Right lobe of liver (tissue), 6 donors: ENCODE measurements at places on chromosomes 5 and 9. TPM values are rescaled to one million over a fixed set of nuclear protein-coding genes. Genes with fewer than 3 reads are reported as not detected.

The SHC3 gene
- total RNA-seq: 0.07 TPM

The TGFBI gene
- total RNA-seq: 30.7 TPM

The PCDHA6 gene
- not detected for total RNA-seq

DNA sequence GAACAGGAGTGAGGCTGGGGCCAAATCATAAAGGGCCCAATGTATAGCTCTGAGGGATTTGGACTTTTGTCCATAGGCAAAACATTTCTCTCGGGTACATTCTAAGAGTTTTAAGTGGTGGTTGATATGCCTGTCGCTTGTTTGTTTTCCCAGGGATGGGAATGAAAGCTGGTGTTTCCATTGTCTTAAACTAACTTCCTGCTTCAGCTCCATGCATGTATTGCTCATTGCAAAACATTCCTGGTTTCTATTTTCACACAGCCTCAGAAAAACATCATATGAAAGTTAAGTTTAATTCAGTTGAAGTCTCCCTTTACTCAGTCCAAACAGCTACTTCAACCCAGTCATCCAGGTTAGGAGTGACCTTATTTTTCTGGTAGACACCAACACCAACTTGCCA is 235.0 kb downstream of the ACTL7B start:
- no peak for DNase-seq

- no peak for DNase-seq
Measured at GRCh38 chr5:42830924-42831323, 19.2 kb upstream of the SELENOP start.

DNA sequence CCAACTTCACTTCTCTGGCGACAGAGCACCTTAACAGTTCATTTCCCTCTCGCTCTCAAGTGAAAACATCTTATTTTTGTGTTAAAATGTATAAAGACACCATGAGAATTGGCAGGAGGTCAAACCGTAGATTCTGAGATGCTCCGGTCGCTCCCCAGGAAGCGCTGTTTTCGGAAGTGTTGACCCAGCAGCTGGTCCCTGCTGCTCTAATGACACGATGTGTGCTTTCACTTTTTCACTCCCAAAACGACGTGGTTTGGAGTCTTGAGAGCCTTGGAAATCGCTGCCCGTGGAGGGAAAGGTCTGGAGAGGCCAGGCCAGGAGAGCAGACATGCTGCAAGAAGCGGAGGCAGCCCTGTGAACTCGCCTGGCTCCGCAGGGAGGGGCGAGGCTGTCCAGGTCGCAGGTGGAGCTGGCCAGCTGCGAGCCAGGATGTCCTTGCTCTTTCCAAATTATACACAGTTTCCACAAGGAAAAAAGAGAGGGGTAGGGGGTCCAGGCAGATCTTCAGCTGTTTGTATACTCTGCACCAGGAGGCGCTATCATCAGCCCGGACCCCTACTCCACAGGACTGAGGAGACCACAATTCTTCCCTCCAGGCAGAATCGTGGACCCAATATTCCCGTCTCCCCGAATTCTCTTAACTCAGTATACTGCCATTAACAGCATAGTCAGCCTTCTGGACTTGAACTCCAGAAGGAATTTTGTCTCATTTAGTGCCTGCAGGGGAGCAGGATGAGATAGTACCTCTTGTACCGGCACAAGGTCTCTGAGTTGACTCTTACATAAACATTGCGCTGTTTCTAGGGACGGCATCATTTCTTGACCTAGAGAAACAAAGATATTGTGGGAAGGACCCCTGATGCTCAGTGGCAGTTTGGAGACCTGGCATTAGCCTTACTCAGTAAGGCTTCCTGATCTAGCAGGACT is 248.6 kb upstream of the ANKRD55 start:
- peak; percentile 39 for DNase-seq

GRCh38 chr5:73729329-73729728 is 103.3 kb downstream of the ARHGEF28 start:
- no peak for DNase-seq

DNA sequence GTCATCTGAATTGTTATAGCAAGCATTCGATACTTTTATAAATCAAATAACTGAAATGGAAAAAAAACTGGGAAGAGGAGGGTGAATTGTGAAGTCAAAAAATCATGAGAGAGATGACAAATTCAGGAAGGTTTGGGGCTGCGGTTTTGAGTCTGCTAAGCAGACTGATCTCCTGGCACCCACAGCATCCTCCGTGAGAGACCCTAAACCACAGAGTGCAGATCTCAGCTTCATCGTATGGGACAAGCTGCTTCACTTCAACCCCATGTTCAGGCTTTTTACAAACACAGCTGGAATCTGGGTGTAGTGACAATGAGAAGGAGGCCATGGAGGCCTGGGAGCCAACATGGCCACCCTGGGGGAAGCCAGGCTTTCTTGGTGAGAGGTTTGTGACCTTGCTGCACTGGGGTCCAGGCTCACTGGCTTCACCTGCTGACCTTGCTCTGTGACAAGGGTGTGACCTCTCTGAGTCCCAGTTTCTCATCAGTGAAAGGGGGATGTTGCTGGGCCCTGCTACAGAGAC is 19.4 kb downstream of the USP20 start:
- DNase-seq: no peak

DNA sequence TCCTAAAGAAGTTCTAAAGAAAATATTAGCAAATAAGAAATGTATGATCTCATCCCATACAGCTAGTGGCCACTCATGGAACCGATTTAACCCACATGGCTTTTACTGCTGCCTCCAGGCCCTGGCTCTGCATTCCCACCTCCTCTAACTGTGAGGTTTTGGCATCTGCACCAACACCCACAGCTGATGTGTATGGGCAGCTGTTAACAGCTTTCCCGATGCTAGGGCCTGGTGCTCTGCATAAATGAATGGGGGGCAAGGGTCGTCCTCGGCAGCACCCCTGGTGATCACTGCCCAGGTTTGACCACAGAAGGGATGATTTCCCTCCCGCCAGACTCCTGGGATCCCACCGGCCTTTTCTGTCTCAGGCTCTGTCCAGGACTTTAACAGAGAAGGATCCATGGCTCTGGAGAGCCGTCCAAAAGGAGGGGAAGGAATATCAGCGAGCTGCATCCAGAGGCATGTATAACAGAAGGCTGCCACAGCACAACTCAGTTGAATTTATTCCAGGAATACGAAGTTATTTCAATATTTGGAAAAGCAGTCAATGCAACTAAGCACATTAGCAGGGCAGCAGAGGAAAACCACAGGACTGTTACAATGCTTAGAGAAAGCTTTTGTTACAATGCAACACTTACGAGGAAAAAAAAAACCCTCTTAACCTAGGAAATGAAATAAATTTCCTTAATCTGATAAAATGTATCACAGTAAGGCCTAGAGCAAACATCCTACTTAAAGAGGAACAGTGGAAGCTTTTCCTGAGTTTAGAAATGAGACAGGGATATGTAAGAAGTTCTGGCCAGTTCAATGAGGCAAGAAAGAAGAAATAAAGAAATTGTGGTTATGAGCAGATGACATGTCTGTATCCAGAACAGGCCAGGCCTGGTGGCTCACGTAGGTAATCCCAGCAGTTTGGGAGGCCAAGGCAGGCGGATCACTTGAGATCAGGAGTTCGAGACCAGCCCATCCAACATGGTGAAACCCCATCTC is 63.1 kb downstream of the NACC2 start:
- DNase-seq: no peak

GRCh38 chr5:135566422-135567400 is 12.1 kb downstream of the CXCL14 start:
- DNase-seq: no peak

DNA sequence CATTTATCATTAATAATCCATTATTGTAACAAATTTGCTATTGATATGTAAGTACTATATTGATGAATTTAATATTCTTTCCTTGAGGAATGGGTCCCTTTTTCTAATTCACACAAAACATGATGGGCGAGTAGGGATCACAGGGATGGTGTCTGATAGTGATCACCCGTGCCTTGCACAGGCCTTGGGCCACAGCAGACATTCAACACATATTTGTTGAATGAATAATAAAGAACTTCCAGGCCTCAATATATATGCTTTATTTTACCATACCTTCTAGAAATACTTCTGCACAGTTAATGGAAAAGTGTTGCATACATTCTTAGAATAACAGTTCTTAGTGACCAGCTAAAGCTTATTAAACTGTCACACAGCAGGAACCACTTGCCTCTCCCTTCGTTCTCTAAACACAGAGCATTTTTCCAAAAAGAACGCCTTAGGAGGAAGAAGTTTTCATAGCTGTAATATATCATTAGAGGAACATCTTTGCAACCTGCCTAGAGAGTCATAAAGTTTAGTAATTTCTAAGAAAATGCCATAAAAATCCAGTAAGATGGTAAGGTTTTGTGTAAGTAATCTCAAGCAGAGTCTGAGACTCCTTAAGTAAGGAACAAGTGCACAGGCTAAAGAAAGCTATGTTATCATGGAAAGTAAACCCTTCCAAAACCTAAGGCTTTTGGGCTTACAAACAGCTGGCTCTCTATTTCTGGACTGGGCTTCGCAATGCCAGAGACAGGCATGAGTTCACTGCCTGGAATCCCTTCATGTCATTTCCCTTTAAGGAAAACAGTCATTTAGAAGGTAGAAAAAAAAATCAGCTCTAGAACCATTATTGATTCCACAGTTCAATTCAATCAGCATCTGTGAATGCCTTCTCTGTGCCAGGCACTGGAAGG is 17.7 kb downstream of the TTLL11 start:
- DNase-seq: no peak

GRCh38 chr5:2909035-2909434 is 157.6 kb upstream of the IRX2 start:
- DNase-seq: no peak

DNA sequence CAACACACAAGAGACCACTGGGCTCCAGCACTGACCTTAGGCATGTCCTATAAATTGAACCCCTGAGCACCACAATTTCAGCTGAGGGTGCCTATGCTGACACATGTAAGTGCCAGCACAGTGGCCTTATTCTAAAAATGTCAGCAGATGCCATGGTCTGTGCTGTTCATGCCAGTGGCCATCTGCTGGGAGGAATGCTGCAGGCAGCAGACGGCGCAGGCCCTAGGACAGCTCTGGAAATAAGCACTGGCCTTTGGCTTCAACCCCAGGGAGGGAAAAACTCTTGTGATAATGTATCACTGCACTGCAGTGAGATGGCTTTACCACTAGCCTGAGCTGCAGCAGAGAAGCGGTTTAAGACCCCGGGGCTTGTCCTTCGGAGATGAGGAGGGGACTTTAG is 98.5 kb downstream of the SYK start:
- no peak for DNase-seq

DNA sequence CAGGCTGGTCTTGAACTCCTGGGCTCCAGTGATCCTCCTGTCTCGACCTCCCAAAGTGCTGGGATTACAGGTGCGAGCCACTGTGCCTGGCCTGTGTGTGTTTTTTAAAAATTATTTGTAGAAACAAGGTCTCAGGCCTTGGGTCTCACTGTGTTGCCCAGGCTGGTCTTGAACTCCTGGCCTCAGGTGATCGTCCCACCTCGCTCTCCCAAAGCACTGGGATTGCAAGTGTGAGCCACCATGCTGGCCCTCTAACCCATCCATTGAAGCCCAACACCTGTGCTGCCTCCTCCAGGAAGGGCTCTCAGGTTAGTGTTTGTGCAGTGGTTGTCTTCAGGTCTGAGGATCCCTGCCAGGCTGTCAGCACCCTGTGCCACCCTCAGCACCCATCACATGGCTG is 56.6 kb downstream of the CXXC5 start:
- DNase-seq: no peak

- DNase-seq: no peak
Measured at GRCh38 chr9:97559111-97559514, 57.6 kb downstream of the TMOD1 start.

DNA sequence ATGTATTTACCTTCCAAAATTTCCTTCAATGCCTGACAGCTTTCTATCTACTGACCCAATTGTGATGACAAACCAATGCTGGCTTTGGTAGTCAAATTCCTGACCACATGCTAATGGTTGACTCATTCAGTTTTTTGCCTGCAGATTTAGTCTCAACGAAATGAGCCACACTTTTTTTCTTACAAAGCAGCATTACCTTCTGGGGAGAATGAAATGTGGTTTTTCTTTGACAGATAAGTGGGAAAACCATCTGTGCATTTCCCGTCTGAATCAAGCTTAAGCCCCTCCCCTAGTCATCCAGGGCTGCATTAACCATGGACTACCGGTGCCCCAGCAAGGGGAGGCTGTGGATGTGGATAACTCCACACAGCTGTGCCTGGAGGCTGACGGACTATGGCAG is 99.6 kb upstream of the TAF11L2 start:
- DNase-seq: no peak

DNA sequence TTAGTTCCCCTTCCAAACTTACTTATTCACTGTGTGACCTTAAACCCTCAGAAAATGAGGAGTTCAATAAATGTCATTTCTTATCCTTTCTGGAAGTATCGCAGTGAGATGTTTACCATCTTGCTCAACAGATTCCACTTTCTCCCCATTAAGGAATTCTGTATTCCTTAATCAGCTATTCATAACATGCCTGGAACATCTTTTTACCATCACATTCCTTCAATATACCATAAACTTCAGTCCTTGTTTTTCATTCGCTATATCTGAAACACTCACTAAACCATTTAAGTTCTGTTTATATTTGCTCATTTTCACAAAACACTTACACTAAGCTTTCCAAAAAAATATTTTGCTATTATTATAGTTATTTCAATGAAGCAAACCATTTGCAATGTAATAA is 1158.6 kb downstream of the CDH12 start:
- DNase-seq: no peak

DNA sequence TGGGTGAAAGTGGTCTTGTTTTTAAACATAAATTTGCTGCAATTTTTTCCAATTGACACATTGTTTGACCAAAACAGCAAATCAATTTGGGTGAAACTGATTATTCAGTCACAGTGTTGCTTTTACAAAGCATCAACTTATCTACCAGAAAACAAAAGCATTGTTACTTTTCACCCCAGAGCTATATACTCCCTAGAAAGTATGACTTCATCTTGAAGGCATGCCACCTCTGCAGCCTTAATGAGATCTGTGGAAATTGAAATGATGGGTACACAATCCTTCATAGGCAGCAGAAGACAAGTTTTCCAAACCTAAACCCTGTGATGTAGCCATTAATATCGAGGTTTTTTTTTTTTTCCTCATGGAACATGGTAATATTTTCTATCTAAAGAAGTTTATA is 615.9 kb downstream of the CHSY3 start:
- no peak for DNase-seq

GRCh38 chr9:126166866-126167265 is 159.8 kb upstream of the MVB12B start:
- no peak for DNase-seq

- DNase-seq: no peak
Measured at GRCh38 chr5:61246768-61247307, 84.6 kb upstream of the SMIM15 start.

DNA sequence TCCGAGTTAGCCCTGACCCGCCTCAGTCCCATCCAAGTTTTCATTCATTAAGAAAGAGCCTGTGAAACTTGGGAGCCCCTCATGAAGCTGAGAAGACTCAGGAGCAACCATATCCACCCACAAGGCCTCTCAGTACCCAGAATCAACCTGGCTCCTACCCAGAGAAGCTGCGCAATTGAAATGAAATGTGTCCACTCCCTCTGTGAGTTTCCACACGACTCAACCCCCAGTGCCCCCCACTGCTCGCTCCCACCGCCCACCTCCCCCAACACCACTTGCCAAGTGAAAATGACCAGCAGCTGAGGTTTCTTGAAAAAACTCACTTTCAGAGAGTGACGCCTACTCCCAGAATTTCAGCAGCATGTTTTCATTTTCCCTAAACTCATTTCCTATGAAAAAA is 104.6 kb downstream of the CDK5RAP2 start:
- DNase-seq: no peak
